ENCODE measurements at places on chromosomes 3 and 15.

- no peak for DNase-seq
These were observed 263.8 kb upstream of the ATP10A start for GRCh38 chr15:26126819-26127387.

- no peak for DNase-seq
These were observed 4.0 kb downstream of the CCDC9B start for GRCh38 chr15:40336744-40337122.

- no peak for DNase-seq
These were observed 225.9 kb upstream of the GAP43 start for GRCh38 chr3:115397433-115397832.

GRCh38 chr15:71790081-71790480 lies 20.3 kb upstream of the NR2E3 start:
- no peak for DNase-seq

GRCh38 chr15:92907229-92907628 lies 7.1 kb downstream of the CHD2 start:
- no peak for DNase-seq

DNA sequence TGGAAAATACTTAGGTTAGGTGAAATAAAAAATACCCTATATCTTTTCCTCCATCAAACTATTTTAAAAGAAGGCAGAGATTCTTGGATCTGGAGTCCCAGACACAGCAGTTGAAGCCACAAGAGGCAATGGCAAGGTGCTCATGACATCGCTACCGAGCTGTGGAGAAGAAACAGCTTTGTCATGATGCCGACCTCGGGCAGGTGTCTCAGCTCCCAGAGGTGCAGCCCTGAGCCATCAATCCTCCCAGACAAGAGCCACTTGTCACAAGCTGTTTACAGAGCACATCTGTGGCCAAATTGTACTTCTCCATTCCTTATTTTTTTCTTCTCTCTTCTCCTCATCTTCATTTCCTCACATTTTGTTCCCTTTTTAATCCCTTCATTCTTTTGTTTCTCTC lies 50.8 kb downstream of the GPR176 start:
- DNase-seq: no peak

- DNase-seq: no peak
These were observed 52.3 kb downstream of the PGPEP1L start for GRCh38 chr15:98955331-98955730.

DNA sequence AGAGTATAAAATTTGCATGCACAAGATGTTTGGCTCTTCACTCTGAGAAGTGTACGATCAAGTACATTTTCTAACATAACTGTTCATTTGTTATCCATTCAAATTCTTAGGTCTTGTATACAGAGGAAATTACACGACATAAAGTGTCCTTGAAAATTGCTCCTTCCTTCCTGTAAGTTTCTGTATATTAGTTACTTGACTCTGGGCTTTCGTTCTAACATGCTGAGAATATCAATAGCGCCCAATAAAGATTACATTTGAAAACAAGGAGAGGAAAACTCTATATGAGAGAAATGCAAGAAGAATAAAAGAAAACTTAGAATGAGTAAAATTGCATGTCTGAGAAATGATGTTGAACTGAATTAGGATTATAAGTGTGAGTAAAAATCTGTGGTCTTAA lies 722.5 kb upstream of the CADM2 start:
- no peak for DNase-seq

Data from T-helper 1 cell (primary cell).